ENCODE measurements at places on chromosomes 16 and 17.

DNA sequence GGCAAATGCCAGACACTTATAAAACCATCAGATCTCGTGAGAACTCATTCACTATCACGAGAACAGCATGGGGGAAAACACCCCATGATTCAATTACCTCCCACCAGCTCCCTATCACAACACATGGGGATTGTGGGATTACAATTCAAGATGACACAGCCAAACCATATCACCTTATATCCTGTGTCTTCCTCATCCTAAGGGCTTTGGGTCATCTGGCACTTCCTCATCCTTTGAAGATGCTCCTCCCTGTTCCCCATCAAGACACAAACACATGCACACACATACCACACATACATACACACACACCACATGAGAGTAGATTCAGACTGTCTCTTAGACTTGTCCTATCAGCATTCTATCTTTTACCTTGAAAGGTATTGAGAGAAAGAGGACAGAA lies 2.8 kb upstream of the PMFBP1 start:
- DNase-seq, result no peak

DNA sequence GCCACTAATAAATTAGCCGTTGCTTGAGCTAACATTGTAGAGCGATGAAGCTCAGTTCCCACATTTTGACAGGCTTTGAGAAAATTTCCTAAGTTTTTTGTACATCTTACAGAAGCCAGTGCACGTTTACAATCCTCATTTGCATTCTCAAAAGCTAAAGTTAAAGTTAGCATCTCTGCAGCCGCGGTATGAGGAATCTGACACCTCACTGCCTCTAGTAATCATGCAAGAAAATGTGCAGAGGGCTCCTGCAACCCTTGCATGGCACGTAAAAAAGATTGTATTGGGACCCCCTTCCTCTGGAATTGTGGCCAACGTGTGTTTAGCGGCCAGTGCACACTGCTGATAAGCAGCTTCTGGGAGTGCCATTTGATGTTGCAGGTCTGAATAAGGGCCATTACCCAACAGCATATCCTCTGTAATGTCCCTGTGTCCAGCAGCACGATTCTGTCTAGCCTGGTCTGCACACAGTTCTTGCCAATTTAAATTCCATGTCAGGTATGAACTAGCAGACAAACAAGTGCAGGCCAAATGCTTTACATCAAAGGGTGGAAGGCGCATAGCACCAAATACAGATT lies 12.4 kb upstream of the ZNF689 start:
- no peak for DNase-seq

DNA sequence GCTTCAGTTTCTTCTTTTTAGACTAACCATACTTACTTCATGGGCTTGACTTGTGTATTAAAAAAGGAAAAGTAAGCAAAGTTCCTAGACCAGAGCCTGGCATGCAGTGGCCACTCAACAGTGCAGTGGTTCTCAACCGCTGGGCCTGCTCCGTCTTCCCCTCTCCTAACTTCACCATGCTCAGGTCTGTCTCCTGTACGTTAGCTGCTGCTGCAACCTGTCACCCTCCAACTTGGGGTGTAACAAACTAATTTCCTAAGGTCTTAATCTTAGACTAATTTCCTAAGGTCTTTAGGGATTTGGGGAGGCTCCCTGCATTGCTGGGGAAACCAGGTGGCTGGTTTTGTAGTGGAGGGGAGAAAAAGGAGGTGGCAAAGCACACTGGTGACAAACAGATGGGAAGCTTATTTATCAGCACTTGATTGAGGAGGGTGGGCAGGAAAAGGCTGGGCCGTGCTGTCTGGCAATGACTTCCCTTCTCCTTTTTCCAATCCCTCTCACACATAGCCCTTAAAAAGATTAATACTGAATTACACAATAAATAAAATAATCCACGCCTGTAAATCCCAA lies 2.2 kb upstream of the ARL4D start:
- peak; percentile 24 for DNase-seq

DNA sequence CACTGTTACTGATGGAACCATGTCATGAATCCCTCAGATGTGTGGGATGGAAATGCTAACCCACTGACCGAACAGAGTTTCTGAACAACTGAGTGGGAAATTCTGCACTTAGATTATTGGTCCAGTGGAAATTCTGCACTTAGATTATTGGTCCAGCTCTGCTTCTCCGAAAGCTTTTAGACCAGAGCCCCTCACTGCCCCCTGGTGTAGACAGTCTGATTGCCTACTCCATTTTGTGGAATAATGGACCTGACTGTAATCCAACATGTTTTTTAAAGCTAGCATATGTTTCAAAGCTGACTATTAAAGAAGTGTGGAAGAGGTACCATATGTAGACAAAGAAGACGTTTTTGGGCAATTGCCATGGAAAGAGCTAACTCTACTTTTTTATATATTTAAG lies 50.3 kb upstream of the TBX2 start:
- no peak for DNase-seq

GRCh38 chr16:52624891-52625290 lies 77.9 kb upstream of the TOX3 start:
- no peak for DNase-seq

DNA sequence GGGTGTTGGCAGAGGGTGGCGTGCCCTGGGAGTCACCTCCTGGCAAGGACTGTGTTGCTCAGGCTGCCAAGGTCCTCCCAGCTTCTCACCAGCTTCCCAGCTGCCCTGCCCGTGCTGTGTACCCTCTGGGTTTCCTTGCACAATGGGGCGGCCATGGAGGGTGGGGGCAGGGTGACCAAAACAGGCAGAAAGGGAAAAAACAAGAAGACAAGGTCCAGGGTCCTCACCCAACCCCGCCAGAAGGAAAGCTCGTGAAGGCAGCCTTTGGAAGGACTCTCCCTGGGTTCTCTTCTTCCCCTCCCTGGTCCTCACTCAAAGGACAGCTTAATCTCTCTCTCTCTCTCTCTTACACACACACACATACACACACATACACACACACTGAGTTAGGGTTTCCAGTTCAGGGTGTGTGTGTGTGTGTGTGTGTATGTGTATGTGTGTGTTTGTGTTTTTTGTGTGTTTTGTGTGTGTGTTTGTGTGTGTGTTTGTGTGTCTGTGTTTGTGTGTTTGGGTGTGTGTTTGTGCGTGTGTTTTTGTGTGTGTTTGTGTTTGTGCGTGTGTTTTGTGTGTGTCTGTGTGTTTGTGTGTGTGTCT lies 2.0 kb downstream of the SLC13A5 start:
- no peak for DNase-seq

- DNase-seq, result no peak
These were observed 75.5 kb downstream of the GPRC5B start for GRCh38 chr16:19809121-19809635.

GRCh38 chr16:35752773-35753558 lies 2293.6 kb downstream of the TP53TG3F start:
- DNase-seq, result no peak

DNA sequence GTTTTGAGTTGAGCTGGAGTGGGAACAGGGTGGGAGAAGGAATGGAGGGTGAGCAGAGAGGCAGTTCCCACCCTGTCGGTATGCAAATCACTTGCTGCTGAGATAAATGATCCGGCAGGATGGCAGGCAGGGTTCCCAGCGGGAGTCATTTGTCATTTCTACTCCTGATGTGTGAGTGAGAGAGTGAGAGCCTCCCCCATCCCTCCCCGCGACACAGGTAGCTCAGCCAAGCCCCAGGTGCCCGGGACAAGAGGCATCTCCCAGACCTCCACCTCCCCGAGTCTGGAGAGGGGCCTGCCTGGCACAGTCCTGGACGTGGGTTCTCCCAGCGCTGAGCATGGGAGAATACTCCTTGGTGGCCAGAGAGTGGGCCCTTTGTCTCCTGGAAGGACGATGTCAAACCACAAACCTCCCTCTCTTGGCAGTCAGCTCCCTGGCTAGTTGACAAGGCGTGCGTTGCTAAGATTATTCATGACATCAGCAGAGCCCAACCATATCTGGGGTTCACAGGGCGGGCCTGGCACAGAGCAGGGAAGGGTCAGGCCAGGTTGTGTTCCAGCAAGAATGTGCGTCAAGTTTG lies 33.7 kb upstream of the TNRC6C start:
- no peak for DNase-seq

GRCh38 chr16:6375465-6376075 lies 957.1 kb upstream of the RBFOX1 start:
- DNase-seq, result no peak

DNA sequence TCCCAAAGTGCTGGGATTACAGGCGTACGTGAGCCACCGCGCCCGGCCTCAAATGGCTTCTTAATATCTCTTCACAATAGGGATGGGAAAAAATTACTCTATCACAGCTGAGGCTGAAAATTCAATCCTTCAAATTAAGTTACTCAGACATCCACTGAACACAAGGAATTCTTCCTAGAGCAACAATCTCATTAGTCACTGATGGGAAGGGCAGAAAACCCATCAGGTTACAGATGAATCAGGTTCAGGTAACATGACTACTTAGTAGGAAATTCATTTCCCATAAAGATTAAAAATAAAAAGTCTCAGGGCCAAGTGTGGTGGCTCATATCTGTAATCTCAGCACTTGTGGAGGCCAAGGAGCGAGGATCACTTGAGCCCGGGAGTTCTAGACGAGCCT lies 42.5 kb upstream of the ABR start:
- DNase-seq, result no peak

DNA sequence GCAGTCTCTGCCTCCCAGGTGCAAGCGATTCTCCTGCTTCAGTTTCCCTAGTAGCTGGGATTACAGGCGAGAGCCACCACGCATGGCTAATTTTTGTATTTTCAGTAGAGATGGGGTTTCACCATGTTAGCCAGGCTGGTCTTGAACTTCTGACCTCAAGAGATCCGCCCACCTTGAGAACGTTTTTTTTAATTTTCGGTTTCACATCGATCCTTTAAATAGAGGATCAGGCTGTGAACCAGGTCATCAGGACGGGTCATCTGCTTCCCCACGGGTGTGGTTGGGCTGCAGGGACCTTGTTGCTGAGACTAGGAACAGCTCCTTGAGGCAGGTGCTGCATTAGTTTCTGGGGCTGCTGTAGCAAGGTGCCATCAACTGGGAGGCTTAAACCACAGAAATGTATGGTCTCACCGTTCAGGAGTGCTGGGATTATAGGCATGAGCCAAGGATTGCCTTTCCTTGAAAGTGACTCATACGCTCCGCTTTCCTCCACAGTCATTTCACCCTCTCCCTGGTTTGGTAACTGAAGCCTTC lies 7.9 kb upstream of the NAGPA start:
- DNase-seq, result no peak

DNA sequence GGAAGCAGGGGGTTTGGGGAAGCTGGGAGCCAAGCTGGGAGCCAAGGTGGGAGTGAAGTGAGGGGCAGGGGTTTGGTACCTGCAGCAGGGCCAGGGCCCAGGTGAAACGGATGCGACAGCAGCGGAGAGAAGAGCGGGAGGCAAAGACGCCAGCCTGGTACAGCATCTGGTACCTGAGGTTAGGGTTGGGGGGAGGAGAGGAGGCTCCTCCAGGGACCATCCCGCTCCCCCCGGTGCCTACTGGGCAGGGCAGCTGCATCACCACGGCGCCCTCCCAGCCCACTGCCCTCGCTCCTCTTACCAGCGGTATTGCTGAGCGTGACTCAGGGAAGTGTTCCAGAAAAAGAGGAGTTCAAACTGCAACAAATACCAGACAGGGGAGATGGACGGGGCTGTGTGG lies 9.8 kb downstream of the CLN3 start:
- DNase-seq, result no peak

DNA sequence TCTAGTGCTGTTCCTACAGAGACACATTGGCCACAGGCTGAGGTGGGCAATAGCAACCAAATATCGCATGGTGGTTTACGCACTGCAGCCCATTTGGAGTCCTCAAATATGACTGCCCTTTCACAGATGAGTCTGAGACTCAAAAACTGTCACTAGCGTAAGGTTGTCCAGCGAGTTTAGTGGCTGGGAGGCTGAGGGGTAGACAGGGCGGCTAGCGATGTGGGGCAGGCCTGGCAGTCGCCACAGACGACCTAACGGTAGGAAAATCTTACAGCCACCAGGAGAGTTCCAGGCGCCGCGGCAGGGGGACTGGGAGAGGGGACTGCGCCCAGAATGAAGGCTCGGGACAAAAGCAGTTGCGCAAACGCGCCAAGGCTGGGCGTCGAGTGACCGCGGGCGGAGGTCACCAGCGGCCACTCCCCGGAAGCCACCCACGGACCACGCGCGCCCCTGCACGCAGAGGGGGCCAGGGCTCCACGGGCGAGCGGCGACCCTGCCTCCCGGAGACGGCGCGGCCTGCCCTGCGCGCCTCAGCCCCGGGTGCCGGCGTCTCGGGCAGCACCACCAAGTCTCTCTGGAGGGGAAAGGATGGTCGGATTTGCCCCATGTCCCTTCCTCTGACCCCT lies 699 bp upstream of the MAP1LC3B start:
- DNase-seq, result no peak

- DNase-seq, result no peak
These were observed 87.6 kb downstream of the FOXL1 start for GRCh38 chr16:86665929-86666328.

DNA sequence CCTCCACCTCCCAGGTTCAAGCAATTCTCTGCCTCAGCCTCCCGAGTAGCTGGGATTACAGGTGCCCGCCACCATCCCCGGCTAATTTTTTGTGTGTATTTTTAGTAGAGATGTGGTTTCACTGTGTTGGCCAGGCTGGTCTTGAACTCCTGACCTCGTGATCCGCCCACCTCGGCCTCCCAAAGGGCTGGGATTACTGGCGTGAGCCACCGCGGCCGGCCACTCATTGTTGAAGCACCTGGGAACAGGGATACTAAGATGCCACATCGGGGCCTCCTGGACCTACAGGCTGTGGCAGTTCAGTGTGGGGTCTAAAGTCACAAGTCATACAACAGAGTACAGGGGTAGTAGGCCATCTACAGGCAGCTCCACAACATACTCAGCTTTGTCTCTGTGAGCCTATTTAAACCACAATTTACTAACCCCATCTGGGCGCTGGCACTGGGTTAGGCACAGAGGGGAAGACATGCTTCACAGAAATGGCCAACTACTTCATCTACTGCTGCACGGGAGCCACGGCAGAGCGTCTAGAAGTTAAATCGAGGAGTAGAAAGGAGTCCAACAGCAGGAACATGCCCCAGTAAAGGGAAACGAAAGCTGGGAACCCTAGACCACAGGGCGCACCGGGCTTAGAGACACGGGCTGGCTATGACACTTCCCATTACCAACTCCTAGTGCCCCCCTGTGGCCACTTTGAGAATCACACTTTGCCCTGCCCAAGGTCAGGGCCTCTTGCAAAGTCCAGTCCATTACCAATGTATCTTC lies 4.3 kb downstream of the VAMP2 start:
- DNase-seq, result no peak

DNA sequence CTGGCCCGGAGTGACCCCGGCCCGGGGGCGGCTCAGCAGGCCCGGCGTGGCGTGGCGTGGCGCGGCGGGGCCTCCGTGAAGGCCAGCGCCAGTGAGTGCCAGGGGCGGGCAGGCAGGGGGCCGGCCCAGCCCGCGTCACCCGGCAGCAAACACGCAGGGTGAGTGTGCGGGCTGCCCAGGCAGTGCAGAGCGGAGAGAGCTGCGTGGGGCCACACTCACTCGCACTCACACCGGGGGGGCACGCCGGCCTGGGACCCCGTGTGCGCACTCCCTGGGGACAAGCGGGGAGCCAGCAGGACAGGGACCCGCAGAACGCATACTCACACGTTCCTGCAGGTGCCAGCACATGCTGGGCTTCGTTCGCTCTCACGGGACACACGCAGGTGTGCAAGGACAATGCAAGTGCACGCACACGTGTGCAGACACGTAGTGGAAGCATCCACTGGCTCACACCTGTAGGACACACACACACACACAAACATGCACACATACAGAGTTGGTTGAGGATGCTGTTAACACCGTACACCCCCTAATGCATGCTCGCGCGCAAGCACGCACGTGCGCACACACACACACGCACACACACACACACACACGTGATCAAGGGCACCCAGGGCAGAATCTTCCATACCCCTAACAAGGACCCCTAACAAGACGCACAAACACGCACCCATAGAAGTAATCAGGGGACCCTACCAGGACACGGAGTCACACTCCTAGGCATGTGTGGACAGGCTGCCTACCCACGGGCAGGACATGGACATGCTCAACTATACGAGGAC lies 7.7 kb downstream of the USP6 start:
- DNase-seq, result no peak

All from NCI-H2171 (cell line).